CD4-positive, alpha-beta T cell treated with Interleukin-10 for 1 hour (primary cell): ENCODE measurements at places on chromosomes 16 and 17.
A peak's percentile ranks its signal among the peaks of the same experiment; 100 is the strongest.

GRCh38 chr17:40937384-40937819 is at the start of gene KRT23:
TSS of gene KRT23 (minus strand) at chr17:40937646. CDS start at chr17:40936603, 1,043 bp downstream.
- no peak for DNase-seq

DNA sequence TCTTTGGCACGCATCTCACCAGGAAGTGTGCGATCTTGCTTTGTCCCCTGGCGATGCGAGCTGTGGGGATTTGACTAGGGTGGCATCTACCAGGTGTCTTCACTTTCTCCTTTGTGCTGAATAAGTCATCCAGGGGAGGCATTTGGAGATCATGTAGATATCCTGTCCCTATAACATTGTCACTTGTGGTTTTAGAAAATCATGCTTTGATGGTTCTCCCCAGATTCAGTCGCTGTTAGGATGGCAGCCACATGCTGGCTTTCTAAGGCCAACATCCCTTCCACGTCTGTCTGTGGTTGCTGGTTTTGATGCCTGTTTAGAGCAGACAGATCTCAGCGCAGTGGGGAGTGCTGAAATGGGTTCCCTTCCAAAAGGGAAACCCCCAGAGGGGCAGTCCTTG is 2.5 kb downstream of the ADAD2 start:
- DNase-seq, result no peak

DNA sequence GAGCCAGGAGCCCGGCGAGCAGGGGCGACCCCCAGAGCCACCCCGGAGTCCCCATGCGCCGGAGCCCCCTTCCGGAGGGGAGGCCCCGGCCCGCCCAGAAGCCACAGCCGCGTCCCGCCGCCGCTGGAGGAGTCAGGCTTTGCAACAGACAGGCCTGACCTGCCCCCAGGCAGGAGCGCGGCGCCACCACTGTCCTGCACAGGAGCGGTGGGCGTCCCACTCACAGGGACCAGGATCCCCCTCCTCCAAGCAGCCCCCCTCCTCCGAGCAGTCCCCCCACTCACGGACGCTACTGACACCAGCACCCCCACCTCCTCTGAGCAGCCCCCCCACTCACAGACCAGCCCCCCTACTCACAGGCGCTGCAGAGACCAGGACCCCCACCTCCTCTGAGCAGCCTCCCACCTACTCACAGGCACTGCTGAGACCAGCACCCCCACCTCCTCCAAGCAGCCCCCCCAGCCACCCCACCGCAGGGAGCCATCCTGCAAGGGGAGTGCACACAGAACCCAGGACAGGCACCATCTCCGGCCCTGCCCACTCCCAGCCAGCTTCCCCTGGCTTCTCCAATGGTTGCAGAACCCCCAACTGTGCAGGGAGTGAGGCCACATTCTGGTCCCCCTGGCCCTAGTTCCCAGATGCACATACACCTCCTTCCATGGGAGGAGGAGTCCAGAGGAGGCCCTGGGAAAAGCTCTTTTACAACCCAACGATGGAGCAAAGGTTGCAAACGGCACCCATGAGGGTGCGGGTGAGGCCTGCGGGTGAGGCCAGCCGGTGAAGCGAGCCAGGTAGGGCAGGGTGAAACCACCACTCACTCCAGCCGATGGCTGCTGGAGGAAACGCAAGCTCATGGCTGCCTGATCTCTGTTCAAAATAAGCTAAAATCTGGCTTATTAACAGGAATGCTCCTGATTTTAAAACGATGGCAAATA is 69.9 kb downstream of the ABR start:
- DNase-seq, result no peak

GRCh38 chr17:78357177-78357586 is 2.7 kb downstream of the SOCS3 start:
- DNase-seq, result peak; percentile 38

GRCh38 chr17:22461460-22462145 is 769.3 kb downstream of the KCNJ18 start:
- no peak for DNase-seq

- DNase-seq, result peak; percentile 3
These were observed 6.9 kb downstream of the USP6 start for GRCh38 chr17:5122586-5123342.

DNA sequence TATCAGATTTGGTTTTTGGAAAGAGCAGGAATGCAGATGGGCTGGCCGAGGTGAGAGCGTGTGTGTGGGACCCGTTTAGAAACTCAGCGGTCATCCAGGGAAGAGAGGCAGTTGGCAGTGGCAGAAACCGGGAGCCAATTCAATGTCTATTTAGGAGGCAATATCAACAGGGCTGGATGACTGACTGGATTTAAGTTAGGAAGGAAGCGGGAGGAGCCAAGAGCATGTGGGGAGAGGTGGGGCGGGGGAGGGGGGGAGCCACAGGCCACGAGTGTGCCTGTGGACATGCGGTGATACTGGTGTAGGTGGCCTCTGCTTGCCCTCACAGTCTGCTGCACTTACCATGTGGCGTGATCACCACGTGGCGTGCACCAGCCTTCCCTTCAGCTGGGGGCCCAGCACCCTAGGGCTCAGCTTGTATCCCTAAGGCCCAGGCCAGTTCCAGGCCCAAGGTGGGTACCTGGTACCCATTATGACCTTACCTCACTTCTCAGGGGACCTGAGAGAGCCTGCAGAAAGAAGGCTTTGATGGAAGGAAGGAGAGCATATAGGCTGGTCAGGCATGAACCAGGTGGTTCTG is 10.8 kb upstream of the TPPP3 start:
- DNase-seq, result no peak

- peak; percentile 89 for DNase-seq
These were observed at the start of gene IFI35 for GRCh38 chr17:43006639-43007551. TSS of gene IFI35 (plus strand) at chr17:43006784. CDS start at chr17:43006948, 164 bp downstream.

- DNase-seq, result no peak
These were observed 11.7 kb downstream of the TRIM37 start for GRCh38 chr17:59094861-59095530.
